ENCODE measurements at places on chromosomes 11 and 22. TPM values are rescaled to one million over a fixed set of nuclear protein-coding genes. Genes with fewer than 3 reads are reported as not detected.

Gene PATE3
- not detected for total RNA-seq

DNA sequence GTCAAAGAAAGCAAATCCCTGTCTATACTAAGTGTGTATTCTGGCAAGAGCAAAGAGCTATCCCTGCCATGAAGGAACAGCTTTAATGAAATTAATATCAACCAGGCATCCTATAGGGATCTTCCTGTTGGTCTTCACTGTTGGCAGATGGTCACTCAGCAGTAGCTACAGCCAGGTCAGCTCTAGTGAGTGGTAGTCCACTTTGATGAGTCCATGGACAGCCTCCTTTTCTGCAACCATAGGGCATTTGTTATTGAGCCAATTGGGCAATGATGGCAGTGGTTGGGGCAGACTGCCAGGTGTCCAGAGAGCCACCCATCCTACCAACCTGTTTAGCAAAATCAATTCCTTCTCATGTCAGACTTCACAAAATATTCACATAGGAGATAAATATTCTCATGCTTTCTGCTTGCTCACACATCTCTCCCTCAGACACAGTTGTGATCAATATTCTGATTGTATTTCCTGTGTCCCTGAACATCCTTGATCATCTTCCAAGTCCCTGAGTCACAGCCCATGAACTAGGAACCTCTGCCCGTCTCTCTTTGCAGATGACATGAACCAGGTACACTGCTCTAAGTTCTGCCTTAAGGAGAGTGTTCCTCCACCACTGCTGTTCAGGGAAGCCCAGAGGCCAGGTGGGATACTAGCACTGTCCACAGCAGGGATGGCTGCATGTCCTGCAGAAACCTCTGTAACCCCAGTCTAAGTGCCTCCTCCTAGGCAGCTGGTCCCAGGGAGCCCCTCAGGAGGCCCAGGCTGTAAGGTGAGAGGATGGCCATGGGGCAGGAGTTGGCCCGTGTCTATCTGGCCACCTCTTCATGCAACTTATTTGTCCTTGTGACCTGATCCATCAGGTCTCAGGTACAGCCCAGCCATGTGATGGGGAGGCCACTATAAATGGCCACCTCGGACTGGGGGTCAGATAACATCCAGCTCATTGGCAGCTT is 74.2 kb upstream of the IGLL5 start:
- no peak for DNase-seq

DNA sequence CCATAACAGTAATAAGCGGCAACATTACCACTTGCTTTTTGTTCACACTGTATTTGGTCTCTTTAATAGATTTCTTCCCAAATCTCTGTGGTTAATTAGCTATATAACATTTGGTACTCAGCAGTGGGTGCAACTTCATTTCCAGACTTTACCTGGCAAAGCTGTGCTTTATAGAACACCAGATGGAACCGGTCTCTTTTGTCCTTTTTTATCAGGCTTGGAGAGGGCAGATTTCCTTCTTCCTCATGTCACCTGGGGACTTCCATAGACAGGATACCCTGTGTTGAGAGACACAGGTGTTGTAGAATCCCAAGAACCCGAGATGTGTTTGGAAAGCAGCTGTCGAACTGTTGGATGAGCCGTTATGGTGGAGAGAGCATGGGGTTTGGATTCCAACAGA is 393.7 kb downstream of the NTM start:
- no peak for DNase-seq

DNA sequence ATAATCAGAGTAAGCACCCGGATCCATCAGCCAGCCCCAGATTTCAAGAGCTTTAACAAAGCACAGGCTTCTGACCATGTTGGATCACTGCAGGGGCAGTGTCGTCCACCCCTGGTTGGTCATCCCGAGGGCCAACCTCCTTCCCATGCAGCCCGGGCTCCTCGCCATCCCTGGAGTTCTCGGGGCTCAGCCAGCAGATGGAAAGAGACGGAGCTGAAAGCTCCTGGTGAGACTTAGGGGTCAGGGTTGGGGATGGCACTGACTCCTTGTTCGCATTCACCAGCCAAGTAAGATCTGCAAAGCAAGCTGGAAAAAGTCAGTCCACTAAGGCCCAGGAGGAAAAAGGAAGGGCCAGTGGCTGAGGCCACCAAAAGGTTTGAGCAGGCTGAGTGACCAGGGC is 888.9 kb downstream of the BRD1 start:
- DNase-seq = no peak

Gene TMEM45B
- 0.11 TPM for total RNA-seq

Measured in cardiac septum (tissue), 1 donor.